ENCODE measurements at places on chromosomes 11 and 22. TPM values are rescaled to one million over a fixed set of nuclear protein-coding genes. Genes with fewer than 3 reads are reported as not detected.

DNA sequence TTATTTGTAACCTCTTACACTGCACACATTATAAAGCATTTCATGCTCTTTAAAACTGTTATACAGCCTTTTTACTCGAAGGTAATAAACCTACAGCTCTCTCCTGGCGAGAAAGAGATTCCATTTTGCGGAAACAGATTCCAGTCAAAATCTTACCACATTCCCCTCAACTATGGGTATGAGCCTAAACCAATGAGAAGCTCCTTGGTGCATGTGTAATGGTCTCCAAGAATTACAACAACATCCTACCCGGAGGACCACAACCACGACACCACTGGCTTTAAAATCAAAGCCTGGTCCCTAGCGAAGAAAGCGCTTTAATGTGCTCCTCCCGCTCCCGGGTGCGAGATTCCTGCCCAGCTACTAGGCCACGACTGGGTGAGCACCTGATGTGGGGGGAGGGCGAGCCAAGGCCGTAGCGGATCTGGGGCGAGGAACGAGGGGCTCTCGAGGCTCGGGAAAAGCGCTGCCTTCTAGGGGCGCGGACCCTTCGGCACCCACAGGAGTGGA lies 821 bp downstream of the CELF1 start:
- DNase-seq: peak; percentile 48
- peak overlapping the region; percentile 74 for H3K4me3 ChIP-seq
- H3K36me3 ChIP-seq: no peaks in the 10 kb centered on the region
- H3K27ac ChIP-seq: peak overlapping the region; percentile 33

DNA sequence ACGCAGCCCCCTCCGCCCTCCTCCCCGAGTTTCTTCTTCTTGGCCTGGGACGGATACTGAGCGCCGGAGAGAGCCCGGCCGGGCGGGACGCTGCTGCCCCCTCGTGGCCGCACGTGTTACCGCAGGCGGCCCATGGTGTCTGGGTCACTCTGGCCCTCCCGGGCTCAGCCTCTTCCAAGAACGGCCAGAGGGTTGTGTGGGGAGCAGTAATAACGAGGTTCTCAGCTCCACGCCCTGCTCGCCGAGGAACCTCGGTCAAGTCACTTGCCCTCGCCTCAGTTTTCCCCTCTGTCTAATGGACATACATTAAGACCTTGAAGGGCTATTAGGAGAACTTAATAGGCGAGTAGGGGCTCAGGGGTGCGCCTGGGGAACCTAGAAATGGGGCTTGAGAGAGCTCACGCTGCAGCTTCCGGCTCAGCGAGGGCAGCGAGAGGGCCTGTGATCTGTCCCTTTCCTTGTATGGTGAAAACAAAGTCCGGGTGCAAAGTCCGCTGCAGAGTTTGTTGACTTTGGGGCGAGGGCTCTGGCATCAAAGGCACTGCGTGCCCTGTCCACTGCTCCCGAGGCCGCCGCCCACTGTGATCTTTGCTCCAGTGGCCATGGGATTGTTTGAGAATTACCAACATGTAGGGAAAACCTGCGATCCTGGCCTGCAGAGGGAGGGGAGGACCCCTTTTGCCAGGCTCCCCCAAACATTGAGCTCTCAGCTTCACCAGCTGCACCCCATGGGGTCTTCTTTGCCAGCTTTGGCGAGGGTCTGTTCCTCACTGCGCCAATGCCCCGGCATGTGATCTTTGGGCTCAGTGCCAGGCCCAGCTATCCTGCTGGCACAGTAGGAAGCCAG lies 14.4 kb upstream of the LRP5 start:
- peak; percentile 74 for DNase-seq
- peaks cover 3% of the 10 kb centered on the region for H3K4me1 ChIP-seq
- no peak overlapping the region for H3K4me3 ChIP-seq
- H3K27ac ChIP-seq: no peak overlapping the region
- no peaks in the 10 kb centered on the region for H3K36me3 ChIP-seq

DNA sequence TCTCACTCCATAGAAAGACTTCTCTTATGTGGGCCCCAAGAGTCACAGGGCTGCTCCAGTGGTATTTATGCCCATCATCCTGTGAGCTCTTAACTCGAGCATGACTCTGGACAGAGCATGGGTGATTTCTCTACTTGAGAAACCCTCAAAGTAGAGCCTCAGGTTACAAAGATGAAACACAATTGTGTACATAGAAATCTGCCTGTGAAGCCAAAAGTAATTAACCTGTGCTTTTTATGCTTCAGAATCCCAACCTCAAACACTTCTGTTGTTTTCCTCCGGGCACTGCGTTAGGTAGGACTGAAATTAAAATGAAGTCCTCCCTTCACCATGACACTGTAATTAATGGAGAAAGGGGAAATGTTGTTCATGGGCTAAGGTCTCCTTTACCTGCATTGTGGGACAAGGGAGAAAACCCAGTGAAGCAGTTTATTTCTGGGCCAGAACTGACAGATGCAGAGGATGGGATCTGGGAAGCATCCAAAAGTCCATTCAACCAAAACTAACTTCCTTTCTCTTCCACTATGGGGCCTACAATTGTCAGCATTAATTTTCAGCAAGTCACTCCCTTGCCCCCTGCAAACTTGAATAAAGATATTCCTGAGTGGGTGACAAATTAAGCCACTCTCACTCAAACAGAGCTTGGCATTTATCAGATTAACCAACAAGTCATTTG lies 24.1 kb upstream of the POU2AF1 start:
- no peaks in the 10 kb centered on the region for H3K36me3 ChIP-seq
- no peak overlapping the region for H3K27ac ChIP-seq
- DNase-seq: no peak
- H3K4me1 ChIP-seq: no peaks in the 10 kb centered on the region

GRCh38 chr22:45602824-45603595 lies 68.6 kb upstream of the ATXN10 start:
- no peaks in the 10 kb centered on the region for H3K4me1 ChIP-seq
- H3K27ac ChIP-seq: no peak overlapping the region
- no peaks in the 10 kb centered on the region for H3K27me3 ChIP-seq

Gene CDON
- polyA plus RNA-seq: 1.5 TPM

Gene ART1
- polyA plus RNA-seq: not detected

Gene C11orf65
- polyA plus RNA-seq: not detected

DNA sequence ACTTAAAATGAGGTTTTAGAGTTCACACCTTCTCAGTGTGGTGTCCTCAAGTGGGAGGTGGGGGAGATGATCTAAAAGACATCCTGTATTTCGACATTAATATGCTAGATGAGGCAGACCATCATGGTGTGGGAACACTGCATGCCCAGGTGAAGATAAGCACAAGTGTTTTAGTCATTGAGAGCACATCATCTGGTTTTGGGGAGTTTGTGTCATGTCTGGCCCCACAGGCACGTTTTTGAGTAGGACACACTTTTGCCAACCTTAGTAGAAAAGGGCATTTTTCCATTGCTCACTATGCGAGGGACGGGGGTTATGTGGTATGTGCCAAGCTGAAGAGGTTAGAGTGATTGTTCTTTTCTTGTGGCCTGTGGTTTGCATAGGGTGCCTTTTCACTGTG lies 189.3 kb downstream of the DBX1 start:
- no peaks in the 10 kb centered on the region for H3K27me3 ChIP-seq
- H3K36me3 ChIP-seq: no peaks in the 10 kb centered on the region
- no peak for DNase-seq
- H3K4me3 ChIP-seq: no peak overlapping the region
- no peaks in the 10 kb centered on the region for H3K4me1 ChIP-seq
- no peak overlapping the region for H3K27ac ChIP-seq

Gene IL18BP
- polyA plus RNA-seq: 20.1 TPM

DNA sequence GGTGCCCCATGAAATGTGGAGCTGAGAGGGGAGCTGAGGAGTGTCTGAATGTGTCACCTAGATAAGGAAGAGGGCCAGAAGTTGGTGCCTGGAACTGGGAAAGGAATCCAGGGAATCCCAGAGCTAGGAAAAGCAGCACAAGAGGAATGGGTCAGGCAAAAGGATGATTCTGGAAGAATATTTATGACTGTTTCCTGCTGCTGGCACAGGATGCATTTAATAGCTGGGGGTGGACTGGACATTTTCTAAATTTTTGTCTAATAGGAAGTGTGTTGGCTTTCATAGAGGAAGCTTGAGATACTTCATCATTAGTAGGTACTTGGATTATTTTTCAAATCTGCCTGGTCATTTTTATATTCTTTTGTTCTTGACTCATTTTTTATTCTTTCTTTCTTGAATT lies 17.4 kb upstream of the MRGPRX2 start:
- H3K4me1 ChIP-seq: peaks cover 45% of the 10 kb centered on the region
- no peak overlapping the region for H3K4me3 ChIP-seq
- DNase-seq: peak; percentile 56

- H3K27ac ChIP-seq: no peak overlapping the region
- H3K4me3 ChIP-seq: no peak overlapping the region
- H3K4me1 ChIP-seq: no peaks in the 10 kb centered on the region
- no peaks in the 10 kb centered on the region for H3K27me3 ChIP-seq
- no peaks in the 10 kb centered on the region for H3K36me3 ChIP-seq
Observed at GRCh38 chr11:126115127-126115495, 52.4 kb upstream of the CDON start.

- peak; percentile 52 for DNase-seq
- no peaks in the 10 kb centered on the region for H3K36me3 ChIP-seq
- no peak overlapping the region for H3K27ac ChIP-seq
- H3K27me3 ChIP-seq: peaks cover 50% of the 10 kb centered on the region
Observed at GRCh38 chr11:27720277-27720830, 20.1 kb upstream of the BDNF start.

DNA sequence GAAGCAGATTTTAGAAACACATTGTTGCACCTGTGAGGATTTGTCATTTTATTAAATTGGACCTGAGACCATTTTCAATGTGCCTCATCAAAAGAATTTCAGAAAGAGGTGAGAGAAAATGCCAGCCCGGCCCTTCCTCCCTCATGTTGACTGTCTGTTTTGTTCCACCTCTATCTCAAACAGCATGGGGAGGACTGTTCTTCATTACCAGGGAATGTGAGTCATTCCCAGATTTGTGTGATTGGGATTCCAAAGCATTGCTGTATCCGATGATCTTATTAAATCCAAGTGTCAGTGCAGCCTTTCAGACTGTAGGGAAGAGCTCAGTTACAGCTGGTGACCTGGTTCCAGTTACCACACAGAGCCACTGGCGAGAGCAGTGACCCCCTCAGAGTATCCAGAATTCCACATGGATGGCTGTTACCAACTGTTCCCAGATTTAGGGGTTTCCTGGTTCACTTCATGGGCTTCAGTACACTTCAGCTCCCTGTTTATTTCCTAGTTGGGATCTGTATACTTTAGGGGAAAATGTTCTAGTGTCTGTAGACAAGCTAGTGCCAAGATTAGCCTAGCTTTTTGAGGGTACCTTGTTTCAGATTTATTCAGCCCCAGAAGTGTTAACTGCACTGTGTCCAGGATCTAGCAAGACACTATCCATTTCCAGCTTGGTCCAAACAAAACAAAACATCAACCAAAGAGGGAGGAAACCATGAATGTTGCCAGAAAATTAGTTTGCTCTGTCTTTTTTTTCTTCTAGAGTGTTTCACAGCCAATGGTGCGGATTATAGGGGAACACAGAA lies 20.9 kb downstream of the KREMEN1 start:
- no peak overlapping the region for H3K27ac ChIP-seq
- DNase-seq: no peak
- peaks cover 17% of the 10 kb centered on the region for H3K27me3 ChIP-seq
- H3K4me1 ChIP-seq: no peaks in the 10 kb centered on the region

All from endothelial cell of umbilical vein (primary cell).